ENCODE measurements at places on chromosomes 5 and 9.

DNA sequence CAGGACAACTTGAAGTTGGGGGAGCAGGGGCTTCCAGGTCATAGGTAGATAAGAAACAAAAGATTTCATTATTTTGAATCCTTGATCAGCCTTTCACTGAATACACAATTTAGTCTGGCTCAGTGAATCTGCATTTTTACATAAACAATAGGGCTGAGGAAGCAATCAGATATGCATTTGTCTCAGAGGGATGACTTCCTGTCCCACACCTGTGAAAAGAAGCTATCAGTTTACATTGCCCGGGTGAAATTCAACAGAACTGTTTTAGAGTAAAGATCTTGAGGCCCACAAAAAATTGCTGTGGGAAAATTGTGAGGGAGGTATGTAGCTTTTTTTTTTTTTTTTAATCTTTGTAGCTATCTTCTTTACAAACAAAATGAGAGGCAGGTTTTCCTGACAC lies 38.3 kb downstream of the DNAJB5 start:
- no peaks in the 10 kb centered on the region for H3K36me3 ChIP-seq
- no peak overlapping the region for H3K4me3 ChIP-seq
- DNase-seq, result no peak
- no peak overlapping the region for H3K27ac ChIP-seq
- no peaks in the 10 kb centered on the region for H3K4me1 ChIP-seq
- H3K27me3 ChIP-seq, result no peaks in the 10 kb centered on the region

DNA sequence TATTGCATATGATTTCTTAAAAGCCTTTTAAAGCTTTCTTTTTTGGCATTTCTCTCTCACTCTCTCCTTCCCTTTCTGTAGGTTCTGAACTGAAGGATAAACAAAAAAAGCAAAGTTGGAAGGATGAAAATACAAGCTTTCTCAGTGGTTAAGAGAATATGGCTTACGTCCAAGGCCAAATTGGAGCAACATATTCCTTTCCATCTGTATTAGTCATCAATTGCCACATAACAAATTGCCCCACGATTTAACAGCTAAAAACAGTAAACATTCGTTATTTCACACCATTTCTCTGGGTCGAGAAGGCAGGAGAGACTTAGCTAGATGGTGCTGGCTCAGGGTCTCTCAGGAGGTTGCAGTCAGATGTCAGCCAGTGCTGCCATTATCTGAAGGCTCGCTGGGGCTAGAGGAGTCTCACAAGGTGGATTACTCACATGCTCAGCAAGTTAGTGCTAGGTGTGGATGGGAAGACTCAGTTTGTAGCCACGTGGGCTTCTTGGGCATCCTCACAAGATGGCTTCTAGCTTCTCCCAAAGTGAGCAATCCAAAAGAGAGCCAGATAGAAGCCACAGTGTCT lies 2.0 kb upstream of the ROR2 start:
- H3K27me3 ChIP-seq, result peaks cover 38% of the 10 kb centered on the region
- H3K36me3 ChIP-seq, result no peaks in the 10 kb centered on the region
- peaks cover 13% of the 10 kb centered on the region for H3K4me1 ChIP-seq
- H3K4me3 ChIP-seq, result no peak overlapping the region

GRCh38 chr9:113311961-113312360 lies 8.8 kb upstream of the RNF183 start:
- no peaks in the 10 kb centered on the region for H3K4me1 ChIP-seq
- no peaks in the 10 kb centered on the region for H3K36me3 ChIP-seq
- DNase-seq, result no peak
- H3K4me3 ChIP-seq, result no peak overlapping the region
- H3K27ac ChIP-seq, result no peak overlapping the region

GRCh38 chr9:89679581-89679980 lies 74.8 kb downstream of the GADD45G start:
- H3K27ac ChIP-seq, result no peak overlapping the region
- no peaks in the 10 kb centered on the region for H3K4me1 ChIP-seq
- no peaks in the 10 kb centered on the region for H3K27me3 ChIP-seq
- no peaks in the 10 kb centered on the region for H3K36me3 ChIP-seq
- no peak for DNase-seq
- H3K4me3 ChIP-seq, result no peak overlapping the region

GRCh38 chr5:107319901-107320300 lies 350.8 kb downstream of the EFNA5 start:
- no peak overlapping the region for H3K4me3 ChIP-seq
- H3K27ac ChIP-seq, result no peak overlapping the region
- H3K36me3 ChIP-seq, result no peaks in the 10 kb centered on the region
- H3K27me3 ChIP-seq, result no peaks in the 10 kb centered on the region

GRCh38 chr5:168916852-168917251 lies 337.7 kb upstream of the PANK3 start:
- H3K4me1 ChIP-seq, result no peaks in the 10 kb centered on the region
- peaks cover 16% of the 10 kb centered on the region for H3K27me3 ChIP-seq
- no peaks in the 10 kb centered on the region for H3K36me3 ChIP-seq
- no peak overlapping the region for H3K4me3 ChIP-seq

- no peak overlapping the region for H3K4me3 ChIP-seq
- H3K4me1 ChIP-seq, result no peaks in the 10 kb centered on the region
- no peak overlapping the region for H3K27ac ChIP-seq
- no peaks in the 10 kb centered on the region for H3K27me3 ChIP-seq
- DNase-seq, result no peak
- H3K36me3 ChIP-seq, result no peaks in the 10 kb centered on the region
These were observed 157.4 kb downstream of the NR3C1 start for GRCh38 chr5:143245929-143246561.

DNA sequence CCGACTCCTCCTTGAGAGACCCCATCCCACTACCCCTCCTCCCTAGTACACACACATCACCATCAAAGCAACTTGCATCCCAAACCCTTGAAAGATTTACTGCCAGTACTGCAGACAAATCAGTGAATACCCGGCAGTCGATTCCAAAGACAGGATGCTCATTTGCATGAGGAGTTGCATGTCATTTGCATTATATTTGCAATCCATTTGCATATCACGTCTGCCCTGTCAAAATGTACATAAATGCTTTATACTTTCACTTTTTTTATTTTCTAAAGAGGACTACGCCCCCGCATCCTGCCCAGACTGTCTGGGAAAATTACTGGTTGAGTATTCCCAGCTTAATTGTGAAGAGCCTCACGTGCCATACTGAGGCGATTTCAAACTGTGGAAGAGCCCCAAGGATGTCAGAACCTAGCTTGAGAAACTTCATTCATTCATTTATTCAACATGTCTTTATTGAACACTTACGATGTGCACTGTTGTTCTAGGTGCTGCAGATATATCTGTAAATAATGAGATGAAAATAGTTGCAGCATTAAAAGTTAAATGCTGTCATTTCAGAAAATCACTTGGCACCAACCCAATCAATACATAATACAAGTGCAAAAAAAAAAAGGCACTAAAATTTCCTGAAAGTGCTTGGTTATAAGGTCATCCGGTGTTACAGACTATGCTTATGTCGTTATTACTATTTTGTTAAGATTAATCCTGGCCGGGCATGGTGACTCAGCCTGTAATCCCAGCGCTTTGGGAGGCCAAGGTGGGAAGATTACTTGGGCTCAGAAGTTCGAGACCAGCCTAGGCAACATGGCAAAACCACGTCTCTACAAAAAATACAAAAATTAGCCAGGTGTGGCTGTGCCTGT lies 17.2 kb upstream of the SIL1 start:
- no peaks in the 10 kb centered on the region for H3K27me3 ChIP-seq
- no peak for DNase-seq
- no peak overlapping the region for H3K4me3 ChIP-seq
- H3K27ac ChIP-seq, result no peak overlapping the region
- H3K4me1 ChIP-seq, result no peaks in the 10 kb centered on the region

DNA sequence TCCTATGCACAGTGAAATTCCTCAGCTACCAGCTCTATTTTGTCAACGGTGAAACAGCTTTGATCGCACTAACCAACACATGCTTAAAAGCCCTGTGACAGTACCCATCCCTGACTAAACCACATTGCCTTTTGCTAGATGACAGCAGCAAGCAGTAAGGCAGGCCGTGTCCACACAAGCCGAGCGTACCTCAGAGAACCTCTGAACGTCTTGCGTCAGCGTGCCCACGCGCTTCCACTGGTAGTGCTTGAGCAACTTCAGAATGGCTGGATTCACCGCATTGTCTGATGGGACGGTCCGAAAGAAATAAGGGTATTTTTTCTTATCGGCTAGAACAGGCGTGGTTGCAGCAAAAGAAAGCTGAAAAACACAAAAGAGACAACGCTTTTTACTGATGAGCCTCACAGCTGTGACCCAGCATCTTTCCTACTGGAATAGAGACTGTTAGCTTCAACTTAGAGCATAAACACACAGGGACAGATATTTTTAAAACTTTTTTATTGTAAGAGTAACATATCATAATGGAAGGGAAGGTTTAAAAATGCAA lies 167.0 kb downstream of the GABBR2 start:
- no peak overlapping the region for H3K4me3 ChIP-seq
- no peaks in the 10 kb centered on the region for H3K36me3 ChIP-seq
- H3K27ac ChIP-seq, result no peak overlapping the region
- no peaks in the 10 kb centered on the region for H3K4me1 ChIP-seq
- no peaks in the 10 kb centered on the region for H3K27me3 ChIP-seq

DNA sequence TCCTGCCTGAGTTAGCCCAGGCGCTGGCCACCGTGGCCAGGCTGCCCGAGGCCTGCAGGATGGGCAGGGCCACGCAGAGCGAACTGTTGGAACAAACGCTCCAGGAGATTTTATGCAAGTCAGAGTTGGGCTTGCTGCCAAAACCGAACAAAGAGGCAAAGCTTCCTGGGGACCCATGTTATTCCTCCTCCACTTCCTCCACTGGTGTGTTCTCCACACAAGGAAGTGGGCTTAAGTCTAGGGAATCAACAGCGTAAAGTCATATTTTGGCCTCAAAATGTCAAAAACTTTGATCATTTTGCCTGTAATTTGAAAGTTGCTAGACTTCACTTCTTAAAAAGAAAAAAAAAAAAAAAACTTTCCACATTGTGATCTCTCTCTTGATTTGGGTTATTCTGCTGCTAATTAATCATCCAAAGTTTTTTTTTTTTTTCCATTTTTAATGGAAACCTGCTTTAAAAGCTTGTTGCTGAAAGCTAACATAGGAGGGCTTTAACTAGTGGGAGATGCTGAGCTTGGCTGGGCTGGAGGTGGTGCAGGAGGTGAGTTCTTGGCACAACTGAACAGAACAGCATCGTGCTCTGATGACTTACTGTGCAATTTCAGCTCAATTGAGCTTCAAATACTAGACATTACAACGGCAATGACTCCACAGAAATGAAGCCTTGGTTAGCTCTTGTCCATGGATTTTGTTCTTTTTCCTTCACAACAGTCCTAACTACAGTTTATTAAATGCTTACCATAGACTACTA lies 73.0 kb downstream of the PTPDC1 start:
- no peaks in the 10 kb centered on the region for H3K4me1 ChIP-seq
- H3K36me3 ChIP-seq, result no peaks in the 10 kb centered on the region
- H3K27me3 ChIP-seq, result no peaks in the 10 kb centered on the region
- H3K27ac ChIP-seq, result no peak overlapping the region

GRCh38 chr9:138062196-138062595 lies 184.6 kb downstream of the CACNA1B start:
- H3K27me3 ChIP-seq, result no peaks in the 10 kb centered on the region
- H3K36me3 ChIP-seq, result no peaks in the 10 kb centered on the region
- H3K27ac ChIP-seq, result no peak overlapping the region
- DNase-seq, result no peak

GRCh38 chr9:126631254-126631653 lies 17.5 kb downstream of the LMX1B start:
- peaks cover 43% of the 10 kb centered on the region for H3K27me3 ChIP-seq
- peaks cover 7% of the 10 kb centered on the region for H3K4me1 ChIP-seq
- no peaks in the 10 kb centered on the region for H3K36me3 ChIP-seq
- DNase-seq, result no peak

DNA sequence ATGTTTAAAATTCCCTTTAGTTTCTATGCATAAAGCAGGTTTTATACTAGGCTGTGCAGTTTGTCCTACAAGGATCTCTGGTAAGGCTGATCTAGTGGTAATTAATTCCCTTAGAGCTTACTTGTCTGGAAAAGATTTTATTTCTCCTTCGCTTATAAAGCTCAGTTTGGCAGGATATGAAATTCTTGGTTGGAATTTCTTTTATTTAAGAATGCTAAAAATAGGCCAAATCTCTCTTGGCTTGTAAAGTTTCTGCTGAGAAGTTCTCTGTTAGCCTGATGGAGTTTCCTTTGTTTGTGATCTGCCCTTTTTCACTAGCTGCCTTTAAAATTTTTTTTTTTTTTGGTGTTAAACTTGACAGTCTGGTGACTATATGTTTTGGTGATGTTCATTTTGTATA lies 237.1 kb upstream of the TLE4 start:
- no peaks in the 10 kb centered on the region for H3K4me1 ChIP-seq
- no peak for DNase-seq
- H3K27ac ChIP-seq, result no peak overlapping the region
- no peaks in the 10 kb centered on the region for H3K36me3 ChIP-seq
- H3K27me3 ChIP-seq, result no peaks in the 10 kb centered on the region

- no peak overlapping the region for H3K27ac ChIP-seq
- H3K4me1 ChIP-seq, result no peaks in the 10 kb centered on the region
- H3K36me3 ChIP-seq, result no peaks in the 10 kb centered on the region
- no peak for DNase-seq
These were observed 10.8 kb downstream of the NSG2 start for GRCh38 chr5:174056064-174056847.

DNA sequence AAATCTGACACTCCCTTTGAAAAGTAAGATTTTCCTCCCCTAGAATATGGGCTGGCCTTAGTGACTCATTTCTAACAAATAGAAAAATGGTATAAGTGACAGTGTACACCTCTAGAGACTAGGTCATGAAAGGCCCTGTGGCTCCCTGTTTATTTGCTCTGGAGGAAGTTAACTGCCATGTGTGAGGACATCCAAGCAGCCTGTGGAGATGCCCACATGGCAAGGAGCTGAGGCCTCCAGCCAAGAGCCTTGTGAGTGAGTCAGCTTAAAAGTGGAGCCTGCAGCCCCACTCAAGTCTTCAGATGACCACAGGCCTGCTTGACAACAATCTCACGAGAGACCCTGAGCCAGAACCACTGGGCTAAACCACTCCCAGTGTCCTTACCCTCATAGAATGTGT lies 128.1 kb upstream of the LHFPL2 start:
- no peaks in the 10 kb centered on the region for H3K27me3 ChIP-seq
- peaks cover 4% of the 10 kb centered on the region for H3K36me3 ChIP-seq
- no peak overlapping the region for H3K4me3 ChIP-seq
- no peaks in the 10 kb centered on the region for H3K4me1 ChIP-seq

GRCh38 chr9:107102011-107102410 lies 181.1 kb upstream of the RAD23B start:
- H3K4me1 ChIP-seq, result no peaks in the 10 kb centered on the region
- no peaks in the 10 kb centered on the region for H3K36me3 ChIP-seq
- H3K27me3 ChIP-seq, result no peaks in the 10 kb centered on the region
- H3K27ac ChIP-seq, result no peak overlapping the region

- H3K4me1 ChIP-seq, result no peaks in the 10 kb centered on the region
- H3K27ac ChIP-seq, result no peak overlapping the region
- no peak overlapping the region for H3K4me3 ChIP-seq
- no peak for DNase-seq
- H3K36me3 ChIP-seq, result no peaks in the 10 kb centered on the region
- no peaks in the 10 kb centered on the region for H3K27me3 ChIP-seq
These were observed 10.5 kb downstream of the GRAMD2B start for GRCh38 chr5:126433701-126434100.
